ENCODE measurements at places on chromosomes 4 and X. TPM values are rescaled to one million over a fixed set of nuclear protein-coding genes. Genes with fewer than 3 reads are reported as not detected.

Gene VSIG4
- total RNA-seq, result not detected

Gene MAGEE2
- not detected for total RNA-seq

Gene DUSP21
- total RNA-seq, result not detected

Gene CENPI
- total RNA-seq, result 4.1 TPM

Gene PABPC4L
- 0.72 TPM for total RNA-seq

Gene GABRG1
- not detected for total RNA-seq

Gene AFP
- total RNA-seq, result not detected

Measured in cardiac atrium fibroblast (primary cell).